HS-5 (cell line): ENCODE measurements at places on chromosomes 5 and 9.

- DNase-seq: no peak
Measured at GRCh38 chr5:88818296-88818695, 64.7 kb downstream of the MEF2C start.

DNA sequence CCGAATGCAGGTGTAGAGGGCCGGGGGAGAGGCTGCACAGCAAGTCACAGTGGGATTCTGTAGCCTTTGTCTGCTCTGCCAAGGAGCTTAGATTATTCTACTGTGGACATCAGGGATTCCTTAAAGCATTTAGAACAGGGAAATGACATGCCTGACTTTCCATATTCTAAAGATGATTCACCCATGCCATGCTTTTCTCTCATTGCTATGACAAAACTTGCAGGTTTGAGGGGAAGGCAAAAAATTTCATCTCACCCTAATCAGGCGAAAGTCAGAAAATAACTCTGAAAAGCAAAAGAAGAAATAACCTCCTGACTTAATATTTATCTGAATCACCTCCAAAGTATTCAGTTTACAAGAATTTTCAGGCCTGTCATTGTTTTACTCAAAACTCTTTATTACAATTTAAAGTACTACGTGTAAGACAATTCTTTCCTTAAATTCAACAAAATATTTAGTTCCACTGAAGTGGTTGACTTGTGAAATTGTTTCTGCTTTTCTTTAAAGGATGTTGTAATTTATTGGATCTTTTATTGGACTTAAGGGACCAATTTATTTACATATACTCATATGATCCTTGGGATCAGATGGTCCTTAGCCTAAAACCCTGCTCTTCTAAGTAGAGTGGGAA lies 30.0 kb upstream of the GAS1 start:
- peak; percentile 53 for DNase-seq

- no peak for DNase-seq
Measured at GRCh38 chr5:97250113-97250512, 67.1 kb upstream of the RIOK2 start.

GRCh38 chr5:137533963-137534362 lies 34.8 kb upstream of the SPOCK1 start:
- DNase-seq: no peak

- no peak for DNase-seq
Measured at GRCh38 chr9:13470836-13471235, 191.3 kb upstream of the MPDZ start.

- DNase-seq: peak; percentile 41
Measured at GRCh38 chr5:167899490-167900070, 391.9 kb upstream of the WWC1 start.

DNA sequence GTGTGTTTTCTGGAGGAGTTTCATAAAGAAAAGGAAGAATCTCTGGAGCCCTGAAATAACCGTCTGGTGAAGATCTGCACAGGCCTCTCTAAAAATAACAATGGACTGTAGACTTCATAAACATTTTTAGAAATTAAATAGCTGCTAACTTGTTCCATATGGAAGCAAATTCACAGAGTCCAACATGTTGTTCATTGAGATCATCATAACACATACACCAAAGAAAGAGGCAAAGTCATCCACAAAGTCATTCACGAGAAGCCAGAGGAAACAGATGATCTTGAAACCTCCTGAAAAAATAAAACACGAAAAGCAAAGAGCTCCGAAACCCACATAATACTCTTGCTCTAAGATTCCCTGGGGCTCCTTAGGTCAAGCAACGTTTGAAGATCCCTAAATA lies 347.8 kb downstream of the EFNA5 start:
- no peak for DNase-seq

DNA sequence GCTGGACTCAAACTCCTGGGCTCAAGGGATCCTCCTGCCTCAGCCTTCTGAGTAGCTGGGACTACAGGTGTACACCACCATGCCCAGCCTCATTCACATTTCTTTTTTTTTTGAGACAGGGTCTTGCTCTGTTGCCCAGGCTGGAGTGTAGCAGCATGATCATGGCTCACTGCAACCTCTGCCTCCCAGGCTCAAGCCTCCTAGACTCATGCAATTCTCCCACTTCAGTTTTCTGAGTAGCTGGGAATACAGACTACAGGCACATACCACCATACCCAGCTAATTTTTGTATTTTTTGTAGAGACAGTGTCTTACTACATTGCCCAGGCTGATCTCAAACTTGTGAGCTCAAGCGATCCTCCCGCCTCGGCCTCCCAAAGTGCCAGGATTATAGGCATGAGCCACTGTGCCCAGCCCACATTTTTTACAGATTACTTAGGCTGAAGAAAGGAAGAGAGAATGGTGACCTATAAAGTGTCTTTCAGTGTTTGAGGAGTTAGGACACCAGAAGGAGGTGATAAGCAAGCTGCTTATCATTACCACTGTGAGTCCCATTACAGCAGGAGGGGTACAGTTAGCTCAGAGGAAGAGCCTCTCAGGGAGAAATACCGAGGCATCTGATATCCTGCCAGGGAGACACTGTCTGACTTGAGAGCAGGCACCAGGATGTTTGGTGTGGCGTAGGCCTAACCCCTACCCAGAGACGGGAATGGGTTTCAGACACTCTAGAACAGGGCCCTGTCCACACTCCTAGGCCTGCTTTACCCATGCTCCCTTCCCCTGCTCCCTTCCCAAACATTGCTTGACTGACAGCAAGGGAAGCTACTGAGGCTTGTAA lies 9.7 kb downstream of the FAXDC2 start:
- DNase-seq: no peak

- no peak for DNase-seq
Measured at GRCh38 chr5:39717176-39717897, 292.6 kb upstream of the DAB2 start.

DNA sequence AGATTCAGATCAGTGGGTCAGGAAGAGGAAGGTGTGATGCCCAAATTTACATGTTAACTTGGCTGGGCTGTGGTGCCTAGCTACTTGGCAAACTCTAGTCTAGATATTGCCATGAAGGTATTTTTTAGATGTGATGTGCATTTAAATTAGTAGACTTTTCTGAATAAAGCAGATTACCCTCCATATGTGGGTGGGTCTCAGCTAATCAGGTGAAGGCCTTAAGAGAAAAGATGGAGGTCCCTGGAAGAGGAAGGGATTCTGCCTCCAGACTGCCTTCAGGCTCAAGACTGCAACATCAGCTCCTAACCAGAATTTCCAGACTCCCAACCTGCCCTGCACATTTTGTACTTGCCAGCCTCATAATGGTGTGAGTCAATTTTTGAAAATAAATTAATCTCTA lies 115.8 kb downstream of the CEMIP2 start:
- DNase-seq: no peak

GRCh38 chr9:125049212-125050049 lies 93.9 kb downstream of the SCAI start:
- no peak for DNase-seq

DNA sequence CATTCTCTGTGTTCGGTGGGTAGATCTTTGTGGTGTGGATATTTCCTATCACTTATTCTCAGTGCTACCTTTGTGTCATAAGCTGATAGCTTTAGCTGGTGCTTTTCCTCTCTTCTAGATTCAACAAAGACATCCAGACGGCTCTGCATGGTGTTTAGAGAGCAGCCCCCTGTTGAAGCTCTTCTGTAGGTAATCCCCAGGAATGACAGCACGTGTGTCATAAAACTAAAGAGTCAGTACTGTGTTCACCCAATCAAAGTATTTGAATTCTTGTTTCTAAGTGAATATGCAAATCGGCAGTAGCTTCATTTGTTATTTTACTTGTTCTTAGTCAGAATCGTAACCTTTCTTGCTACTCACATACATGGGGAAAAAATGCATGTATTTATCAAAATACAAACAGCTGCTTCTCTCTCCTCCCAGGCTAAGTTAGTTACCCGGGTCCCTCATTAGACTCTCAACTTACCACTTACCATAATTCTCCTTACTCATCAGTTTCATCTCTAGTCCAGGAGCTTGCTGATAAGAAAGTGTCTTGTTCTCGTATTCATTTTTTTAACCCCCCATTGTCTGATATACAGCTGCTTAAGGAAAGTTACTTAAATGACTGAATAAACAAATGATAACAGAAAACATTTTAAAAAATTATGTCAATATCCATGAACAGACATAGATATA lies 1696.0 kb upstream of the WWC1 start:
- DNase-seq: no peak

GRCh38 chr5:131305138-131305689 lies 41.4 kb downstream of the CDC42SE2 start:
- DNase-seq: no peak

DNA sequence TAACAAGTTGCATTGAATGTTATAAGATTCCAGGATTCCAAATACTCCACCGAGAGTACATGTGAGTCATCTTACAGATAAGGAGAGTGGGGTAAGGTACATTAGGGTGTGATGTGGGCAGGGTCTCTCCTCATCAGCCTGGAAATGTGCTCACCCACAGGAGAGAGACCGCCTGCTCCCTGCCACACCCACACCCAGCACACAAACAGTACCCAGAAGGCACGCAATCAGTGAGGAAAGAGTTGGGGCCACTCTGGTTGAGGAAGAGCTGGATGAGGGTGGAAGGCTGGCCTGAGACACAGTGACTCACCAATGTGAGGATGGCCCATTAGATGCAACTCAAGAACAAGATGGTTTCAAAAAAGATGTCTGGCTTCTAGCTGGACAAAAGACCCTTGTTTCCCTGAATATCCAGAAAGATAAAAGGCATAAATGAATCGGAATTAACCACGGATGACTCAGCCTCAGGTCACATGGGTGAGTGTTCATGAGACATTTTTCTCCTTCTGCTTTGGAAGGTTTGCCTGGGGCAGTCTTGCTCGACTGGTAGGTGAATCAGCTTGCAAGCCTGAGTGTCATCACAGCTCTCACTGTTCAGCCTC lies 51.1 kb upstream of the LHFPL2 start:
- DNase-seq: peak; percentile 96

GRCh38 chr5:154764967-154765366 lies 9.8 kb downstream of the LARP1 start:
- no peak for DNase-seq

DNA sequence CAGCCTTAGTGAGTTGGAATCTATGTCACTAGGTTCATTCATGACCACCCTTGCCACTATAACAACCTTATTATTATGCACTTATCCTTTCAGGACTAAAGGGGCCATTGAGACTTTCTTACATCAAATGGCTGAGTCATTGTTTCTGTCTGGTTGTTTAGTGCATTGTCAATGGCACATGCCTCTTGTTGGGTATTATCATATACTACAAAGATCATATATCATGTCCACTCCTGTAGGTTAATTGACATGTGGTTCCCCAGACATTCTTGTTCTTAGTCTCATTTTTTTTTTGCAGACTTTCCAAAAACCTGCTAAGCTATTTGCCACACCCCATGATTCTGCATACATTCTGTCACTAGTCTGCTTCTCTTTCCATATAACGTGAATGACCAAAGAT lies 66.7 kb upstream of the PRDM9 start:
- DNase-seq: no peak

DNA sequence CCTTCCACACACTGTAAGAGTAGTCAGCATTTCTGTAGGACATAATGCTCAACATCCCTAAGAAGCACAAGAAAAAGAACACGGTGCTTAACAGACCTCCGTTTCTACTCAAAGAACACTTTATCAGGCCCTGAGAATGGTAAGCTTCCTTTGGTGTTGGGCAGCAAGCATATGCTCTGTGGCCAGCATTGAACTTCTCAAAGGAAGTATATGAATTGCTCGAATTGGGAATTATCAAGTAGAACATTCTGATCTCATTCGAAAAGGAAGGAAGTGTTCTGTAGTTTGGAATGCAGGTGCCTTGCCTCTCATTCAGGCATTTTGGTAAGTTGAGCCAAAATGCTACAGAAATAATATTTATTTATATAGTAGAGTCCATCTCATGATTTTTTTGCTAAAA lies 61.0 kb downstream of the C5 start:
- no peak for DNase-seq

- DNase-seq: peak; percentile 75
Measured at GRCh38 chr9:25678147-25678666, at the start of gene TUSC1. TSS of gene TUSC1 (minus strand) at chr9:25678444. CDS start at chr9:25678312, 132 bp downstream.

- no peak for DNase-seq
Measured at GRCh38 chr5:60927450-60927849, 17.4 kb downstream of the ERCC8 start.

GRCh38 chr5:989961-990530 lies 18.6 kb upstream of the NKD2 start:
- DNase-seq: no peak

DNA sequence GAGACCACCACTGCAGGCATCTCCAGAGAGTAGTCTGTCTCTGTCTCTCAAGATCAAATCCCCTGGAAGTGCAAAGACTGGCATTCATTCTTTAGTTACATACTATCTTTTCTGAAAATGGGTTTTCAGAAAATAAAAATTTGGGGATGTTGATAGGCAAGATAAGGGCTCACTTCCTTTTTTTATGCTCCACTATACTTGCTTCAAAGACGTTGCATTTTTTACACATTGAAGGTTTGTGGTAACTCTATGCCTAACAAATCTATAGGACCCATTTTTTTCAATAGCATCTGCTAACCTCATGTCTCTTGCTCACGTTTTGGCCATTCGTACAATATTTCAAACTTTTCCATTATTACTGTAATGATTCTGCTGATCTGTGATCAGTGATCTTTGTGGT lies 37.0 kb downstream of the DMAC1 start:
- DNase-seq: no peak

GRCh38 chr5:914174-914573 lies 21.5 kb downstream of the TRIP13 start:
- DNase-seq: no peak

DNA sequence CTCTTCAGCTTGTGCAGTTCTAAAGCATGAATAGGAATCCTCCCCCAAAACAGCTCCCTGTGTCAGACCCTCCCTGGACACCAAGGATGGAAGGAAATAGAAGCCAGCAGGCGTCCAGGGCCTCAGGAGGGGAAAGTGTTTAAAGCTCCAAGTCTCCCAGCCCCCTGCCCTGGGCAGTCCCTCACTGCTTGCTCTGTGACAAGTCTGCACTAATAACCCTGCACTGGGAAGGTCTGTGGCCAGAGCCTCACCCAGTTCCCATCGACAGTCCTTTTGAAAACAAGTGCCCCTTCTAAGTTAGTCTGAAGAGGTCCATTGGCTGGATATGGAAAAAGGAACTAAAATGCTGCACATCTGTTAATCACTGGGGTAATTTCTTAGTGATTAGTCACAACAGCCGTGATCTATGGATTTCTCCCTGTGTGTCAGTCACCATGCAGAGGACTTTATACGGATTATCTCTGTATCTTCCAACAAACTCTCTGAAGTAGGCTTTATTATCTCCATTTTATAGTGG lies 195.3 kb downstream of the FBXL7 start:
- DNase-seq: peak; percentile 53

DNA sequence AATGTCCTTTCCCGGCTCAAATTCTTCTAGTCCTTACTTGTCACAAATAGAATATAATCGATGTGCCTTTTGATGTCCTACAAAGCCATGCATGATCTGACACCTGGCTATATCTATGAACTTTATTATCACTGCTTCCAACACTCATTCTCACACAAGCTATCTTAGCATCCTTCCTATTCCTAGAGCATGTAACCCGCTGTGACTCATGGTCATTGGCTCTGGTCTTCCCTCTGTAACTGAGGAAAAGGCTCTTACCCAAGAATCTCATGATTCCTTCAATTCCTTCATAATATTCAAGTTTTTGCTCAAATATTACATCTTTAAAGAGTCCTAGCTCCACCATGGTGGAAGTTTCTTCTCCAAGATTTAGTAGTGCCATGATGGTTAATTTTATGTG lies 480.0 kb upstream of the PAPPA start:
- no peak for DNase-seq

- no peak for DNase-seq
Measured at GRCh38 chr5:1685066-1685465, 114.6 kb downstream of the MRPL36 start.
